ENCODE measurements at places on chromosomes 13 and 19.

- no peak for DNase-seq
Observed at GRCh38 chr13:47206111-47206510, 309.3 kb upstream of the HTR2A start.

DNA sequence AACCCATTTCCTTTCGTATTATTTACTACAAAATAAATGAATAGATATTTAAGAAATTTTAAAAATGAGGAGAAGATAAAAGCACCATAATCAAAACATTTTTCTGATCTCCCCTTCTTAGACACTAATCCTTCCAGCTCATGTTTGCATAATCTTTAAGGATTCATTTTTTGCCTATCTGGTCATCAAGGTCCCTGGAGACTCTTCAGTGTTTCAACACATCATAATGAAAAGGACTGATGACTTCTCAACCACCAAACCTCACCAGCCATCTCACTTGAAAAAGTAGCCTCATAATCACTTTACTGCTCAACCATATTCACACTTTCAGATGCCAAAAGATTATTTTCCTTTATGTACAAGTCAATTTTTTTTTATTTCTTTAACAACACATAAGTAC is 80.1 kb downstream of the DCLK1 start:
- DNase-seq: no peak

- no peak for DNase-seq
Observed at GRCh38 chr19:3458229-3459088, 21.9 kb downstream of the SMIM24 start.

- DNase-seq: no peak
Observed at GRCh38 chr13:108981407-108981806, 352.0 kb downstream of the MYO16 start.

- DNase-seq: peak; percentile 63
Observed at GRCh38 chr13:114124921-114125320, 7.5 kb downstream of the RASA3 start.

DNA sequence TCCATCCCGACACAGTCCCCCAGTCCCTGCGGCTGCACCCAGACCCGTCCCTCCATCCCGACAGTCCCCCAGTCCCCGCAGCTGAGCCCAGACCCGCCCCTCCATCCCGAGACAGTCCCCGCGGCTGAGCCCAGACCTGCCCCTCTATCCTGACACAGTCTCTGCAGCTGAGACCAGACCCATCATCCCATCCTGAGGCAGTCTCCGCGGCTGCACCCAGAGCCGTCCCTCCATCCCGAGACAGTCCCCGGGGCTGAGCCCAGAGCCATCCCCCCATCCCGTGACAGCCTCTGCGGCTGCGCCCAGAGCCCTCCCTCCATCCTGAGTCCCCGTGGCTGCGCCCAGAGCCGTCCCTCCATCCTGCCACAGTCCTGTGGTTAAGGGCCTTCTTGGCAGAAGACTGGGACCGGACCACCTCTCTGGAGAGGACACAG is 28.8 kb upstream of the TMEM255B start:
- DNase-seq: no peak

- DNase-seq: no peak
Observed at GRCh38 chr13:101394605-101395004, 21.7 kb downstream of the NALCN start.

- no peak for DNase-seq
Observed at GRCh38 chr19:14821937-14822336, 13.0 kb downstream of the OR7A5 start.

DNA sequence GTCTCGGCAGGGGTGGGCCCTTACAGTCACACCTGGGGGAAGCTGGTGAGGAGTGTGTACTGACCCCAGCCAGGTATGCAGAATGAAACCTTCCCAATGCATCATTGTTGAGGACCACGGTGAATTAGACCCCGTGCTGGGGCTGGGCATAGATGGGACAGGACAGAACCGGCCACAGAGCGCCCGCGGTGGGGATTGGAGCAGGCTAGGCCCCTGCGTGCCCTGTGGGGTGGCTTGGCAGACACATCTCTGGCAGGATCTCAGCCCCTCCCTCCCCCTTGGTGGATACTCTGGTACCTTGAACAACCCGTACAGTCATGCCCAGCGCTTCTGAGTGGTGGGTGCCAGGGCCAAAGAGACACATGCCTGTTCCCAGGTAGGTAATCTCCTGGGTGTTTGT is 200.6 kb downstream of the TEX29 start:
- DNase-seq: no peak

DNA sequence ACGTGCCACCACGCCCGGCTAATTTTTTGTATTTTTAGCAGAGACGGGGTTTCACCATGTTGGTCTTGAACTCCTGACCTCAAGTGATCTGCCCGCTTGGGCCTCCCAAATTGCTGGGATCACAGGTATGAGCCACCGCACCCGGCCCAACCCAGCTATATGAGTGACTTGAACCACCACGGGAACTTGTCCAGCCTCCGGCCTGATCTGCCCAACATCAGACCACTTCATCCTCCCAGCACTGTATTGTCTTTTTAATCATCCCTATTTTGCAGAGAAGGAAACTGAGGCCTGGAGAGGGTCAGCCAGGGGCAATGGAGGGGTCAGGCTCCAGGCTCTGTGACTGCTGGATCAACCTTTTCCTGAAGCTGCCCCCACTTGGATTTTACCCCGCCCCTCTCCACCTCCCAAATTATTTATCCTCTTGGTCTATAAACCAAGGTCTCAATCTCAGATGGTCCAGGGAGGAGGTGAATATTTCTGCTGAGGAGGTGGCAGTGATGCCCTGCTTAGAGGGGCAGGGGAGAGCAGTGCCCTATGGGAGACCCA is 893 bp upstream of the PLIN3 start:
- DNase-seq: no peak

- DNase-seq: no peak
Observed at GRCh38 chr13:30133554-30133912, 173.8 kb downstream of the KATNAL1 start.

- no peak for DNase-seq
Observed at GRCh38 chr13:40505196-40505595, 161.2 kb downstream of the FOXO1 start.

DNA sequence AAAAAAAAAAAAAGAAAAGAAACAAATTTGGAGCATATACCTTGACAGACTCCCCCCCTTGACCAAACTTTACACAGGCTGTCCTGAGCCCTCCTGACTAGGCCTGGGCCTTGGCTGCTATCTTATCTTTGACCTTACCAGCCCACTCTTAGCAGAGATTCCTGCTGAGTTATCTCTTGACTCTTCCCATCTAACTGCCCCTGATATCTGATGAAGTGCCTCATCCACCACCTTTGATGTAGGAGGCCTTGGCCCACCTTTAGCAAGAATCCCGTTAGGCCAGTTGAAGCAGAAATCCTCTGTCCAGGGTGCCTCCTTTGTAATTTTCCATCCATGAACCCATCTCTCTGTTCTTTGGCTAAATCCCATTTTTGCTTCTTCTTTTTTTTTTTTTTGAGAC is 43.6 kb downstream of the NLRP12 start:
- no peak for DNase-seq

GRCh38 chr13:66926200-66926850 is 303.8 kb downstream of the PCDH9 start:
- no peak for DNase-seq

DNA sequence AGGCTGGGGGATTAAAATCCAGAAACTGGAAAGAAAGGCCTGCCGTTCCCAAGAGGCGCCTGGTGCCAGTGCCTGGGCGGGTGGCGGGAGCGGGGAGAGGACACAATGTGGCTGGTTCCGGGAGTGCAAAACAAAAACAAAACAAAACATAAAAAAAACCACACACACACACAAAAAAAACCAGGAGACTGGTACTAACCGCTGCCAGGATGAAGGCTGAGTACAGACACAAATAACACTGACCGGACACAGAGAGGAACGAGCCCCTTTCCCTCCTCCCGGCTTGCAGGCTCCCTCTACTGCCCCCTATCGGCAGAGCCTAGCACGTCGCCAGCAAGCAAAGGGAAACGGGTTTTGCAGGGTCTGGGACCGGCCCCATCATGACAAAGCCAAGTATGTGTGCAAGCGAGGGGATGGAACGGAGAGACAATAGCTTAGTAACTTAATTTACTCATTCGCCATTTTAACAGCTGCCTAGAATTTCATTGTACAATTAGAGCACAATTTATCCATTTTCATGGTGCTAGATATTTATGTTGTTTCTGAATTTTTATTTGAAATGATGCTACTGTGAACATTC is 17.9 kb upstream of the ZDHHC20 start:
- peak; percentile 60 for DNase-seq

- DNase-seq: no peak
Observed at GRCh38 chr13:97719736-97720135, 233.7 kb upstream of the IPO5 start.

DNA sequence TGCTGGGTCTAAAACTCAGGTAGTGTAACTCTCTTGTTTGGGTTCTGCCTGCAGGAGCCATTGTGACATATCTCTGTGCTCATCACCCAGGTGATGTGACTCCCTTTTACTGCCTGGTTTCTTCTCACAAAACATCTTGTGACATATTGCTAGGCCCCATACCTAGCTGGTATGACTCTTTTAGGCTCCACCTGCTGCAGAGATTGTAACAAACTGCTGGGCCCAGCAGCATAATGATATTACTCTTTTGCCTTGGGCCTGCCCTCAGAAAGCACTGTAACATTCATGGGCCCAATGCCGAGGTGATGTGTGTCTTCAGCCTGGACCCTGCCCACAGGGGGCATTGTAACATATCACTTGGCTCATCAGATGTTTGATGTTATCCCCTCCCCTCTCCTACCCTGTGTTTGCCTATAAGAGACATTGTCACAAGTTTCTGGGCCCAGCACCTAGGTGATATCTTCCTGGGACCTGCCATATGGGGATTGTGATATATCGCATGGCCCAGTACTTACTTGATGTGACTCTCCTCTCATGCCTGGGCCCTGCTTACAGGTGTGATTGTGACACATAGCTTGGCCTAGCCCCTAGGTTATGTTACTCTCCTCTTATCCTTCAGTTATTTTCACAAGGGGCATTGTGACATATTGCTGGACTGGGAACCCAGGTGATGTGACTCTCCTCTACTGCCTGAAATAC is 18.0 kb upstream of the ZNF681 start:
- no peak for DNase-seq

DNA sequence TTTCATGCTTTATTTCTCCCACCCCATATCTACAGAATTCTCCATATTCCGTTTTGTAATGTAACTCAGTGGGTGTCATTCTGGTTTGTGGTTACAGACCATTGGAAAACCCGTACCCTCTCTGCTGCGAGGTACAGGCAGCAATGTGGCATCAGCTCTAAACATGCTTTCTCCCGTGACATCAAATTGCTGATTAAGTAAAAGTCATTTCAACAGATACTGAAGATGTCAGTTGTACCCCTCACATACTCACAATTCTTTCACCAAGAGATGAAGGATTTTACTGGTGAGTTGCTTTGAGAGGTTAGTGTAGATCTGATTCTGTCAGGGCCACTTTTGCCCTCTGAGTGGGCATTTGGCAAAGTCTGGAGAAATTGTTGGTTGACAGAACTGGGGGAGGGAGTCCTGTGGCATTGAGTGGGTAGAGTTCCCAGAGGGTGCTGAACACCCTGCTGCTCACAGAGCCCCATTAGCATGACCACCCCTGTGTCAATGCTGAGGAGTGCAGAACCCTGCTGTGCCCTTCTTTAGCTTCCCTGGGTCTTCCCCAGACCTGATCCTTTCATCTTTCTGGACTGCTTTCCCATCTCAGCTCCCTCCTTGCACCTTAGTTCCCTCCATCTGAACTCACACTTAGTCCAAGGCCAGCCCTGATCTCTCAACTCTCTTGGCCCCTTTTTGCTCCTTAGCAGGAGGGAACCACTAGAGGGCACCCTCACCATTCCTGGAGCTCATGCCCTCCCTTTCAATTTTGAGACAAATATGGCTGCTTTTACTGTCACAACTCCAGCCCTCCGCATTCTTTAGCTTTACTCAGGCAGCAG is 39.9 kb upstream of the CEACAM8 start:
- DNase-seq: no peak

GRCh38 chr19:17835182-17836006 is 12.4 kb downstream of the JAK3 start:
- no peak for DNase-seq

- DNase-seq: no peak
Observed at GRCh38 chr13:27712421-27712820, 79.9 kb upstream of the GSX1 start.

GRCh38 chr19:31292639-31293185 is 56.5 kb downstream of the TSHZ3 start:
- no peak for DNase-seq

GRCh38 chr19:33840783-33841182 is 44.1 kb downstream of the KCTD15 start:
- DNase-seq: no peak

DNA sequence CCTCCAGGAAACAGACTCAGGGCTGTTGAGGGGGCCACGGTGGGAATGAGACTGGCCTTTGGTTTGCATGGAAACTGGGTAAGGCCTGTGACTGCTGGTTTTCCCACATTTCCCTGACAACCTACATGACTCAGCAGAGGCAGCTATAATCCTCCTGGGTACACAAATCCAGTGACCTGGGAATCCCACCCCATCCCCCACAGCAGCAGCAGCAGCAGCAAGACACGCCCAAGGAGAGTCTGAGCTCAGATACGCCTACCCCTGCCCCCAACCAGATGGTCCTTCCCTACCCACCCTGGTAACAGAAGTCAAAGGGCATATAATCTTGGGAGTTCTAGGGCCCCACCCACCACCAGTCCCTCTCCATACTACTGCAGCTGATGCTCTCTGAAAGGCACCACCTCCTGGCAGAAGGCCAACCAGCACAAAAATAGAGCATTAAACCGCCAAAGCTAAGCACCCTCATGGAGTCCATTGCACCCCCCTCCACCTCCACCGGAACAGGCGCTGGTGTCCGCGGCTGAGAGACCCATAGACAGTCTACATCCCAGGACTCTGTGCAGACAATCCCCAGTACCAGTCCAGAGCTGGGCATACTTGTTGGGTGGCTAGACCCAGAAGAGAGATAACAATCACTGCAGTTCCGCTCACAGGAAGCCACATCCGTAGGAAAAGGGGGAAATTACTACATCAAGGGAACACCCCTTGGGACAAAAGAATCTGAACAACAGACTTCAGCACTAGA is 237.2 kb upstream of the SPRY2 start:
- DNase-seq: no peak

DNA sequence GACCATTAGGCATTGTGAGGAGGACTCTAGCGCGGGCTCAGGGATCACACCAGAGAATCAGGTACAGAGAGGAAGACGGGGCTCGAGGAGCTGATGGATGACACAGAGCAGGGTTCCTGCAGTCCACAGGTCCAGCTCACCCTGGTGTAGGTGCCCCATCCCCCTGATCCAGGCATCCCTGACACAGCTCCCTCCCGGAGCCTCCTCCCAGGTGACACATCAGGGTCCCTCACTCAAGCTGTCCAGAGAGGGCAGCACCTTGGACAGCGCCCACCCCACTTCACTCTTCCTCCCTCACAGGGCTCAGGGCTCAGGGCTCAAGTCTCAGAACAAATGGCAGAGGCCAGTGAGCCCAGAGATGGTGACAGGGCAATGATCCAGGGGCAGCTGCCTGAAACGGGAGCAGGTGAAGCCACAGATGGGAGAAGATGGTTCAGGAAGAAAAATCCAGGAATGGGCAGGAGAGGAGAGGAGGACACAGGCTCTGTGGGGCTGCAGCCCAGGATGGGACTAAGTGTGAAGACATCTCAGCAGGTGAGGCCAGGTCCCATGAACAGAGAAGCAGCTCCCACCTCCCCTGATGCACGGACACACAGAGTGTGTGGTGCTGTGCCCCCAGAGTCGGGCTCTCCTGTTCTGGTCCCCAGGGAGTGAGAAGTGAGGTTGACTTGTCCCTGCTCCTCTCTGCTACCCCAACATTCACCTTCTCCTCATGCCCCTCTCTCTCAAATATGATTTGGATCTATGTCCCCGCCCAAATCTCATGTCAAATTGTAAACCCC is 2.8 kb upstream of the CEACAM5 start:
- DNase-seq: no peak

- DNase-seq: no peak
Observed at GRCh38 chr13:20927596-20928257, 25.2 kb upstream of the XPO4 start.

Measured in activated CD8-positive, alpha-beta memory T cell treated with anti-CD3 and anti-CD28 coated beads for 4 hours (primary cell).